ENCODE measurements at places on chromosomes 5 and 9. TPM values are rescaled to one million over a fixed set of nuclear protein-coding genes. Genes with fewer than 3 reads are reported as not detected.
A peak's percentile ranks its signal among the peaks of the same experiment; 100 is the strongest.

GRCh38 chr9:7298123-7298522, 501.5 kb downstream of the DMAC1 start:
- DNase-seq, result no peak

DNA sequence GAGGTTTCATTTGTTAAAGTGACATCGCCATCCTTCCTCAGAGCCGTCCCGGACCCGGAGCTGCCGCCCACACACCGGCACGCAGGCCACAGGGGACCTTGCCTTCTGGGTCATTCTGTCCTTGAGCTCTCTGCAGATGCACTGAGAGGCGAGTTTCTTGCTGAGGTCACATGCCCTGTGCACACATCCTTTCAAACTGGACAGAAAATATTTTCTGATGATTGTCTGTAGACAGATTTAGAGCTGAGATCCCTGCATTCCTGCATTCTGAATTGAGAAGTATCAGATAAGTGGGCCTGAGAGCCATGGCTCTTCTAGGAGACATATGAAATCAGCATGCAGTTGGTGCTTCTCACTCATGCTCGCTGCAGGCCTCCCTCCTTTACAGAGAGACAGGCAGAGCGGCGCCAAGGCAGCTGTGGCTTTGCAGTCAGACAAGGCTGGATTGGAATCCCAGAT, 25.4 kb downstream of the BOD1 start:
- no peak for DNase-seq

DNA sequence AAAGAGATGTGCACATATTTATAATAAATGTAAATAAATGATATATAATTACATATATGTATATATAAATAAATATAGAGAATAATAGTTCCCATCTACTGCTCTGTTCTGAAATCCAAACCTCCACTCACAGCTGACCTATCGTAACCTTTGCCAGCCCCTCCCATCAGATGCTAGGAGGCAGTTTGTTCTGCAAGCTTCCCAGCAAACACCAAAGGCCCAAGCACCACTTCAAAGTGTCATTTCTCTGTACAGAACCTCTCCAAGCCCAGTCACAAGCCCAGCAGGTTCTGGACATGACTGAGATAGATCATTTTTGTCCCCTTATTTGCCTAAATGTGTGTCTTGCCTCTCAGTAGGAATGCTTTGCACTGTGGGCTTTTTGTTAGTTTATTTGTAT, 62.4 kb downstream of the MFAP3 start:
- DNase-seq, result no peak

DNA sequence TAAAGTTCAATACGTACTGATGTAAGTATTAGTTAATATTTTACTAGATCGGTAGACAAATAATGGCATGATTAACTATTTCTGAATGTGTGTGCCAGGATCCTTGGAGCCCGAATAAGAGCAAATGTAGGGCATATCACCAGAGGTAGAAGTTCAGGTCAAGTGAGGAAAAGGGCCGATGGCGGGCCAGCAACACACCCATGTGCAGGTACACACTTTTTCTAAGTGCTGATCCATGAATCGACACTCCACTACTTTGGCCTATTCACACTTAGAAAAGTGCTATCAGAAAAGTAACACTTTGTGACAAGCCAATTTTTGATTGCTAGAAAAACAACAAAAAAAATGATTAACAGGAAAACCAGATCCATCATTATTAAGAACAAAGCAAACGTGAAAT, 150.3 kb downstream of the AUH start:
- no peak for DNase-seq

DNA sequence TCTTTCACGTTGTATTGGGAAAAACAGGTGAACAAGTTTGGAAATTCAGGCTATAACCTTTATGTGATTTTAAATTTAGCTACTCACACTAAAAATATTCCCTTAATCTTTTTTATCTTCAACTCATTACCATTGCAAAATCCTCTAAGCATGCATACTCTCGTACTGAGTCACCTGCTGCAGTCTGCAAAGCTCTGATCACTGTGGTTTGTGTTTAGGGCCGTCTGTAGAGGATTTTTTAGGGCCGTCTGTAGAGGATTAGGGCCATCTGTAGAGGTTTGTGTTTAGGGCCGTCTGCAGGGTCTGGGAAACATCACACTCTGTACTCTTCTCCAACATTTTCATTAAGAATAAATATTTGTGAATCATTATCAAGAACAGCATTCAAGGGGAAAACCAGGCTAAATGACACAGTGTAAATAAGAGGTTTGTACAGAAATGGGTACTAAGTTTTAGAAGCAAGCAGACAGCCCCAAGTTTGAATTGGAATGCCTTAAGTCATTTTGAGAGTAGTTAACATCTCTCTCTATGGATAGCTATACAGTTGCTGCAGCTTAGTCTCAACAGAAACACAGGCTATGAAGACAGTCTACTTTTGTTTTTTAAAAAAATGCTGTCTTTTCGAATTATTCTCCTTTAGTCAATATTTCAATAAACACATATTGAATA, 155.0 kb upstream of the TSLP start:
- peak; percentile 88 for DNase-seq

The MLANA gene
- not detected for total RNA-seq

The PRLR gene
- total RNA-seq, result 0.10 TPM

The PLPP7 gene
- total RNA-seq, result 11.4 TPM

DNA sequence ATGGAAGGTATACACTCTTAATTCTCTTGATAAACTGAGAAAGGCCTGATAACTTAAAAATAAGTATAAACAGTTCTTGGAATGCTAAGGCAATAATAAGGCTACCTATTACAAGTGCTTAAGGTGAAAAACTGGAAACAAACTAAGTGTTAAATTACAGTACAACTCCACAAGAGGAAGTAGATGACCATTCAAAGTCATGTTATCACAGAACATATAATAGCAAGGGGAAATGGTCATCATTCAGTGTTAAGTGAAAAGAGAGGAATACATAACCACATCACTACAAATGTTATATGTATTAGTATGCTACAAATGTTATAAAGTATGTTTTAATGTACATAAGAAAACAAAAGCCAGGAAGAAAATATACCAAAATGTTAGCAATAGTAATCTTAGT, 135.9 kb downstream of the CCDC192 start:
- no peak for DNase-seq

The NUTM2F gene
- not detected for total RNA-seq

GRCh38 chr5:154276973-154277331, 86.4 kb downstream of the GALNT10 start:
- peak; percentile 97 for DNase-seq

- no peak for DNase-seq
Measured at GRCh38 chr5:176396330-176396729, 7.8 kb downstream of the HIGD2A start.

DNA sequence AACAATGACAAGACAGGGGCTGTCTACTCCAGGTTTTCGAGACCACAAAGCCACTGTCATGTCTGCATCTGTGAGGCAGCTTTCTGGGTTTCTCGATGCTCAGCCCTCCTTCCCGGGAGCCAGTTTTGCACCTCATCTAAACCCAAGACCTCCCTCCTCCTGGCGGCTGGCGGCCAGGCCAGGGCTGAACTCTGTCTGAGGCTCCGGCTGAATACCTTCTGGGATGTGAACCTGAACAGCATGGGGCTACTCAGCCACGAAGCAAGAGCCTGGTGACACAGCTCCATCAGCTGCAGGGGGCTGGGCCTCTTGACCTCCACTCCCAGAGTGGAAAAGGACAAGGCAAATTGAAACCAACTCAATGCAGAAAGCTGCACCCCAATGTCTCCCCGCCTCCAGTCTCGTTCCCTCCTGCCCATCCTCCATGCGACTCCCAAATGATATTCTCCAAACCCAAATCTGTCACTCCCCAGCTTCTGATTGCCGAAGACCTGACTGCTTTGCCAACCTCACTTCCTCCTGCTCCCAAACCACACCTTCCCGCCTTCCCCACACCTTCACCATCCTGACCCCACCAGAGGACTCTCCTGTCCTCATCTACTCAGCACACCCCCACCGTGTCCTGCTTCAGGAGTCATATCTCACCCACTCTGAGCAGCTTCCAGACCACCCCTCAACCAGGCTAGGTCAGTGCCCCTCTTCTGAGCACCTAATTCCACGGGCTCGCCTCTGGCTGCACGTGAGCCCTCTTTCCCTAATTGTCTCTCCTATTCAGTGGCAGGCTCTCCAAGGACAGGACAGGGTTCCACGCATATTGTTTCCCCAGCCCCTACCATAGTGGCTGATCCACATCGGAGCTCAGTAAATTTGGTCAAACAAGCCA, 4.5 kb downstream of the ANKS6 start:
- DNase-seq, result no peak

DNA sequence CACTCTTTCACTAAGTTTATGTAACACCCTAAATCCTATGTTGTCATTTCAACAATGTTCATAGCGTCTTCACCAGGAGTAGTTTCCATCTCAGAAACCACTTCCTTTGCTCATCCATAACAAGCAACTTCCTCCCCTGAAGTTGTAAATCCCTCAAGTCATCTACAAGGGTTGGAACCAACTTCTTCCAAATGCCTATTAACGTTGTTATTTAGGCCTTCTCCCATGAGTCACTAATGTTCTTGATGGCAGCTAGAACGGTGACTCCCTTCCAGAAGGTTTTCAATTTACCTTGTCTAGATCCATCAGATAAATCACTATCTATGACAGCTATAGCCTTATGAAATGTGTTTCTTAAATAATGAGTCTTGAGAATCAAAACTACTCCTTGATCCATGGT, 73.3 kb upstream of the TARS1 start:
- no peak for DNase-seq

The ZNF169 gene
- 2.2 TPM for total RNA-seq

- no peak for DNase-seq
Measured at GRCh38 chr5:1563617-1564181, 39.9 kb upstream of the LPCAT1 start.

DNA sequence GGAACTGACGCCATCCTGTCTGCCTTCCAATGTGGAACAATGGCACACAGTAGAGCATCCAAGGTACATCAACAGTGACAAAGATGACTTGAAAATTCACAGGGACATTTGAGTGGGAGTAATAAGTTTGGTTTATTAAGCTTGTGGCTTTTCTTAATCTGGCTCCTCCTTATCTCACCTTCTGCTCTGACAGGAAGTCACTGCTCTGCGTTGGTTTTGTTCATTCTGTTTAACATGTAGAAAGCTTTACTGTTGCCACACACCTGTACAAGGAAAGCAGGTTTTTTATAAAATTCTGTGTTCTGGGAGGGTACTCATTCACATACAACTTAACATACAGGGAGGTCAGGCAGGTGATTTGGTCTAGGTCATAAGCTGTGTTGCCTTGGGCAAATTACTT, 1.6 kb upstream of the GZMK start:
- no peak for DNase-seq
